PC-9 (cell line): ENCODE measurements at places on chromosomes 16 and 17. TPM values are rescaled to one million over a fixed set of nuclear protein-coding genes. Genes with fewer than 3 reads are reported as not detected.

- DNase-seq = no peak
These were observed 755 bp upstream of the C16orf89 start for GRCh38 chr16:5066511-5066910.

GRCh38 chr17:8277317-8277716 lies 11.2 kb upstream of the RANGRF start:
- no peak for DNase-seq

DNA sequence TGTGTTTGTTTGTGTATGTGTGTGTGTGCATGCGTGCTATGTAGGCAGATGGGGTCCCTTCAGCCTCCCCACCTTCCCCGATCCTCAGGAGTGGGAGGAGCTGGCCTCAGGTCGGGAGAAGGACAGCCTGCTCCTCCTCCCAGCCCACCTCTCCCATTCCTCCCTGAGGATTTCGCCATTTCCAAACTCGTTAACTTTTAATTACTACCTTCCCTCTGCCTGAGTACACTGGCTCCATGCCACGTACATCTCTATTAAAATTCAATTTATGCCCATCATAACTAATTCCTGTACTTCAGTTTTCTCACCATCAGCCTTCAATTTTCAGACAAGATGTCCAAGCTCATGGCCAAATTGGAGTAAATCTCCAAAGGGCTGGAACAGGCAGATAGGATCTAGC lies 148.6 kb downstream of the SDK2 start:
- DNase-seq = no peak

DNA sequence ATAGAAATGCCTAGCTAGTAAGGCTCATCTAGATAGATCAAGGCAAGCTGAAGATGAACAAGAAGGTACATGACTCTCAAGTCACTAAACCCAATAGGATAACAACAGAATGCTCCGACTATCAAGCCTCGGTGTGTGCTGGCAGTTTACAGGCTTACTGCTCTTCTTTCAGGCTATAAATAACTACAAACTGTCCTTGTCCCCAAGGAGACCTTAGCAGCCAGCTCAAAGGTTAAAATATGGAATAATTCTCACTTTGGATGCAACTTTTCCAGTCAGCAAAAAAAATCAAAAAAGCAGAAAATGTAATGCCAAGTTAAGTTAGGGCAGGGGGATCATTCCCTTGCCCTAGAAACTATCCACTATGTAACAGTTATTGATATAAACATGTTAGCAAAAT lies 44.6 kb downstream of the SPOP start:
- DNase-seq = no peak

DNA sequence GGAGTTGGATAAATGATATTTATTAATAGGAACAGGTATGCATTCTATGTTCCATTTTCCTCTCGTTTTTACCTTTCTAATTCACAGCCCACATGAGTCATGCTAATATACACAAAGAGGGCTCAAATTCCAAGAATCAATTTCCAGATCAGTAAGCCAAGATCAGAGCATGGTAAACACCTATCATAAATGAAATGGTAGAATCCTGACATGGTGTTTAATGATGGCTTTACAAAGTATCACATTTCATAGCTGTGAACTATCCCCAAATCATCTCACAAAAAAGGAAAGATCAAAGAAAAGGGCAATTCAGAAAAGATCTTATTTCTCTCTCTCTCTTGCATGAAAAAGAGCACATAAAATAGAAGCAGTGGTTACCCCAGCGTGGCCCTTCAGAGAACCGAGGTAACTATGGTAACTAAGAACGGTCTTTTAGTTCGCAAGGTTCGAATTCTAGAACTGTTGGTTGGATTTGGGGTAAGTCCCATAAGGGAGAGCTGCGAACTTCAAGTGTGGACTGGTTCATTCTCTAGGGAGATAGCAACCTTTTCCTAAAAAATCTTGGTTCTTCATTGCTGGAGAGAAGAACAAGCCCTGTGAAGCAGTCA lies 73.0 kb downstream of the MARCHF10 start:
- DNase-seq = no peak

- no peak for DNase-seq
These were observed 555.8 kb downstream of the RBFOX1 start for GRCh38 chr16:7888411-7888810.

GRCh38 chr17:55660178-55660886 lies 62.3 kb downstream of the TMEM100 start:
- no peak for DNase-seq

DNA sequence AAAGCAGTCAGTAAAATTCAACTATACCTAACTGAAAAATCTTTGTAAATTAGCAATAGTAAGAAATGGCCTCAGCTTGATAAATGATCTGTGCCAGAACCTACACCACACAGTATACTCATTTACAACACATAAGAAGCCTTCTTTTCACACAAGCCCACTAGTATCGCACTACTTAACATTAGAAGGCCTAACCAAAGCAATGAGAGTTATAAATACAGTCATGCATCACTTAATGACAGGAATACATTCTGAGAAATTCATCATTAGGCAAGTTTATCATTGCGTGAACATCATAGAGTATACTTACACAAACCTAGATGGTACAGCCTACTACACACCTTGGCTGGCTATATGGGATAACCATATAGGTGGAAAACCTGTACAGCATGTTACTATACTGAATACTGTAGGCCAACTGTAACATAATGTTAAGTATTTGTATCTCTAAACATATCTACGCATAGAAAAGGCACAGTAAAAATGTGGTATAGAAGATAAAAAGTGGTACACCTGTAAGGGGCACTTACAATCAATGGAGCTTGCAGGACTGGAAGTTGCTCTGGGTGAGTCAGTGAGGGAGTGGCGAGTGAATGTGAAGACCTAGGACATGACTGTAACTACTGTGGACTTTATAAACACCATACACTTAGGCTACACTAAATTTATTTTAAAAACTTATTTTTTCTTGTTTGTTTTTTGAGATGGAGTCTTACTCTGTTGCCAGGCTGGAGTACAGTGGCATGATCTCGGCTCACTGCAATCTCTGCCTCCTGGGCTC lies 126.5 kb upstream of the CORO6 start:
- DNase-seq = no peak

DNA sequence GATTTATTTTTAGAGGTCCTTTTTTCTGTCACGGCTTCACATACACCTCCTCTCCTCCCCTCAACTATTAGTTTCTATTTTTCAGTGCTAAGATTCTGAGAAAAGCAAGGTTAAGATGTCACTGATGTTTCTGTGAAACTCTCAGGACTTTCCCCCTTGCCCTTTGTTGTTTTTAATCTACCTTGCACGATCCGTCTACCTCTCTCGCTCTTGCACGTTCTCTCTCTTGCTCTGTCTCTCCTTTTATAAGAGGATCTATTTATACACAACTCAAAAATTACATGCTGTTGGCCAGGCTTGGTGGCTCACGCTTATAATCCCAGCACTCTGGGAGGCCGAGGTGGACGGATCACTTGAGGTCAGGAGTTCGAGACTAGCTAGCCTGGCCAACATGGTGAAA lies 43.6 kb downstream of the RPA1 start:
- DNase-seq = no peak

GRCh38 chr16:88618182-88618955 lies 20.0 kb upstream of the IL17C start:
- DNase-seq = no peak

GRCh38 chr16:938136-938535 lies 32.6 kb downstream of the LMF1 start:
- no peak for DNase-seq

- DNase-seq = no peak
These were observed 19.8 kb upstream of the RPH3AL start for GRCh38 chr17:372157-373152.

GRCh38 chr16:68447653-68448359 lies 502 bp downstream of the SMPD3 start:
- no peak for DNase-seq

GRCh38 chr17:38660097-38661025 lies 14.4 kb downstream of the EPOP start:
- no peak for DNase-seq

DNA sequence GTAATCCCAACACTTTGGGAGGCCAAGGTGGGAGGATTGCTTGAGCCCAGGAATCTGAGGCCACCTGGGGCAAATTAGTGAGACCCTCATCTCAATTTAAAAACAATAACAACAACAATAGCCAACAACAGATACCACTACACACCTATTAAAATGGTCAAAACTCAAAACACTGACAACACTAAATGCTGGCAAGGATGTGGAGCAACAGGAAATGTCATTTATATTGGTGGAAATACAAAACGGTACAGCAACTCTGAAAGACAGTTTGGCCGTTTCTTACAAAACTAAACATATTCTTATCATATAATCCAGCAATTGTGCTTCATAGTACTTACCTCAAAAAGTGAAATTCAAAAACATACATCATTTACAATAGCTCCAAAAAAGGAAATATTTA lies 57.7 kb downstream of the DNAH3 start:
- DNase-seq = no peak

GRCh38 chr16:81823111-81823510 lies 44.0 kb downstream of the PLCG2 start:
- DNase-seq = no peak

DNA sequence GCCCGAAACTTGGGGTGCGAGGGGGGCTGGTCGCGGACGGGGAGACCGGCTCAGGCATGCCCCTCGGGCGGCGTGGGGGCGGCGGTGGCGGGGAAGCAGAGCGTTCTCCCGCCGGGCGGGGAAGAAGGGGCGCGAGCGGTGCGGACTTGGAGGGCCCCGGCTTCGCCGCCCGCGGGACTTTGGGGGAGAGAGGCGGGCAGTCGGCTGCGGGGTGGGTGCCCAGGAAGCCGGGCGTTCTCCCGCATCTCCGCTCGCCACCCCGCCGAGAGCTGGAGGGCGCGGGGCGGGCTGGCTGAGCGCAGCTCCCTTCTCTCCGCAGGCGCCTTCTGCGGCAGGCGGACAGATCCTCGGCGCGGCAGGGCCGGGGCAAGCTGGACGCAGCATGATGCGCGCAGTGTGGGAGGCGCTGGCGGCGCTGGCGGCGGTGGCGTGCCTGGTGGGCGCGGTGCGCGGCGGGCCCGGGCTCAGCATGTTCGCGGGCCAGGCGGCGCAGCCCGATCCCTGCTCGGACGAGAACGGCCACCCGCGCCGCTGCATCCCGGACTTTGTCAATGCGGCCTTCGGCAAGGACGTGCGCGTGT lies 772 bp downstream of the NTN1 start:
- peak; percentile 52 for DNase-seq

- DNase-seq = no peak
These were observed 144.3 kb downstream of the AIPL1 start for GRCh38 chr17:6290488-6291196.

- DNase-seq = no peak
These were observed 17.4 kb upstream of the OR1F1 start for GRCh38 chr16:3170440-3171180.

- DNase-seq = no peak
These were observed 40.9 kb upstream of the MEOX1 start for GRCh38 chr17:43702637-43703036.

GRCh38 chr17:27471321-27472269 lies 15.3 kb downstream of the KSR1 start:
- DNase-seq = peak; percentile 61

DNA sequence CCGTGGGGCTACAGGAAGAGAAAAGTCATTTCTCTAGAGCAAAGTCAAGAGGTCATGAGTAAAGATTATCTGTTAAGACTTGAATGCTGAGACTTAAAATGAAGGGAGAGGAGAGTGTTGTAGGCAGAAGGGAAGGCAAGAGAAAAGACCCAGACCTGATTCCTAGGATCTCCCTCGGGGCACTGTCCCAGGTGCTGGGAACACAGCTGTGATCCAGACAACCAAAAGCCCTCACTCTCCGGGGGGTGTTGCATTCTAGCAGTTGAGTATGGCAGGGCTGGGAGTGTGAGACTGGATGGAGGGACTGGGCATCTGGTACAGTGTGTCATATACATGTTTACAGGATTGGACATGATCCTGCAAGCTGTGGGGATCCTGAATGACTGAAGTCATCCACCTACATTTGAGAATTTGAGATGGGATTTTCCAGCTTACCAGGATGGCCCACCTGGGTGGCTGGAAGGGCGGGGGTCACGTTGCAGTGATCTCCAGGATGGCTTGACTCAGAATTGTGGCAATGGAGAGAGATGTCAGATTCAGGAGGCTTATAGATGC lies 29.1 kb downstream of the ARSG start:
- no peak for DNase-seq

DNA sequence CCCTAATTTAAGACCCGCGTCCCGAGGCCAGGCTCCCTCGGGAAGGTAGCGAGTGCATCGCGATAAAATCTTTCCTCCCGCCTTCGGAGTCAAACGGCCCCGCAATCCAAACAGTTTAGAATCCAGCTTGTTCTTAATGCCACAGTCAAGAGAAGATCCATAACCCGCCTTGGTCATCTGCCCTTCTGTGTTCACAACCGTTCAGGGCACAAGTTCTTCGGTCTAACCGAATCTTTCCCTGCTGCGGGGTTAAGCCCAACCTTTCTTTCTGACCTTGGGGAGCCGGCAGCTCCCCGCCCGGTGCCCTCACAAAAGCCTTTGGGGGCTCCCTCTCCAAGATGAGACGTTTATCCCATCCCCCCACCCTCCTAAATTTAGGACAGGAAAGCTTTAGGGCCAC lies 30.3 kb downstream of the CPSF4L start:
- DNase-seq = no peak

DNA sequence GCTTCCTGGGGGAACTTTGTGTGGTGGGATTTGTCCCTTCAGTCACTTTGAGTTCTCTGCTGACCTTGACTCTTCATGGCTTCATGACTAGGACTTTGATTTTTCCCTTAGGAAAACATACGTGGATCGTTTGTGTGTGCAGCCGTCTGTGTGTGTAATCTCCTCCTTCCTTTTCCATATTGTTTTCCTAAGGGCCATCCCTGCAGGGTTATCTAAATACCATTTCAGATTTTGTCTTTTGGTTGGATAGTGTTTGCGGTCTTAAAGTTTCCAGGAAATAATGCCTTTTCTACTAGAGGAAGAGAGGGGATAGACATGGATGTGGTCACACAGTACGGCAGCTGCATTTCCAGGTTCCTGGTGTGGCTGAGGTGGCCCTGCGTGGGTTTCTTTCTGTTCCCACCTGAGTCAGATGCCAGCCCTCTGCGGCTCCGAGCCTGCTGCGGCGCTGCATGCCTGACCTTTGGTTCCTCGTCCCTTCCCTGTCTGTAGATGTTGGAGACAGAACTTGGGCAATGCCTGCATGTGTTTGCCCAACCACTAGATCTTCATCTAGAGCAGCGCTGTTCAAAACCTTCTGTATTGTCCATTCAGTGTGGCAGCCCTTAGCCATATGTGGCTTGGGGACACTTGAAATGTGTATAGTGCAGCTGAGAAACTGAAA lies 72.0 kb upstream of the LGALS9 start:
- DNase-seq = no peak

GRCh38 chr17:73434154-73434553 lies 122.4 kb upstream of the CDC42EP4 start:
- no peak for DNase-seq

- DNase-seq = no peak
These were observed 47.1 kb upstream of the SDK2 start for GRCh38 chr17:73691321-73691766.

CD79B gene
- not detected in 2 replicates for total RNA-seq

NPIPA8 gene
- total RNA-seq = 0.50 TPM in 1 of 2 replicates, not detected in the other

PIK3R6 gene
- not detected in 2 replicates for total RNA-seq

CIAO2B gene
- 81.7 and 87.1 TPM in 2 replicates for total RNA-seq

CTRB1 gene
- not detected in 2 replicates for total RNA-seq

SHBG gene
- total RNA-seq = 0.52 and 1.0 TPM in 2 replicates

PRR35 gene
- total RNA-seq = 0.35 TPM in 1 of 2 replicates, not detected in the other

FBXO39 gene
- total RNA-seq = not detected in 2 replicates
